AG09309 (cell line): ENCODE measurements at places on chromosomes 1 and 21.
A peak's percentile ranks its signal among the peaks of the same experiment; 100 is the strongest.

DNA sequence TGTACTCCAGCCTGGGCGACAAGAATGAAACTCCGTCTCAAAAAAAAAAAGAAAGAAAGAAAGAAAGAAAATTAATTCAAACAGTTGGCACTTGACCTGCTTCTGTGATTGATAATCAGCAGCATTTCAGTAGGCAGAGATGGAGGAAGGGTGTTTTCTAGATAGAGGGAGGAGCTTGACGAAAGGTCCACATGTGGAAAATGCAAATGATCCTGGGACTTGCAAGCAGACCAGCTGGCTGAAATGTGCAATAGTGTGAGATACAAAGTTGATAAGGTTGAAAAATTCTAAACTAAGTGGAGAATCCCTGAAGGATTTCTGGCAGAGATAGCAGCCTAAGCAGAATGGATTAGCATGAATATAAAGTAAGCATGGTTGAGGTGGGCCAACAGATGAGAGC, 4.2 kb downstream of the ELAPOR1 start:
- DNase-seq: no peak

GRCh38 chr1:10863886-10864285, 67.4 kb upstream of the CASZ1 start:
- DNase-seq: no peak

- no peak for DNase-seq
Measured at GRCh38 chr1:23809751-23810171, 9.2 kb upstream of the GALE start.

DNA sequence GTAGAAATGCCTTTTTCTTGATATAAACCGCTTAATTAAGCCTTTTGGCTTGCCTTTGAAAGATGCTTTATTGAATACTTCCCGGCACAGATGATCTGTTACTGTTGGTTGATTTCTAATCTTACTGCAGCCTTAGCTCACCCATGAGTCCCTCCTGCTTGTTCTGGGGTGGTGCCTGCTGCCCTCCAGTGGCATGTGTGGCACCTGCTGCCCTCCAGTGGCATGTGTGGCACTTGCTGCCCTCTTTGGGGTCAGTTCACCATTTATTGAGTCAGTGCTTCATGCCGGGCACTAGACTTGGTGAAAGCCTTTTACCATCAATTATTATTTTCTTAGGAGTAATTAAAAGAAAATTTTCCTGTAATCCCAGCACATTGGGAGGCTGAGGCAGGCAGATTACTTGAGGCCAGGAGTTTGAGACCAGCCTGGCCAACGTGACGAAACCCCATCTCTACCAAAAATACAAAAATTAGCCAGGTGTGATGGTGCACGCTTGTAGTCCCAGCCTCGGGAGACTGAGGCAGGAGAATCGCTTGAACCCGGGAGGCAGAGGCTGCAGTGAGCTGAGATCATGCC, 54.3 kb downstream of the ADARB1 start:
- DNase-seq: no peak

DNA sequence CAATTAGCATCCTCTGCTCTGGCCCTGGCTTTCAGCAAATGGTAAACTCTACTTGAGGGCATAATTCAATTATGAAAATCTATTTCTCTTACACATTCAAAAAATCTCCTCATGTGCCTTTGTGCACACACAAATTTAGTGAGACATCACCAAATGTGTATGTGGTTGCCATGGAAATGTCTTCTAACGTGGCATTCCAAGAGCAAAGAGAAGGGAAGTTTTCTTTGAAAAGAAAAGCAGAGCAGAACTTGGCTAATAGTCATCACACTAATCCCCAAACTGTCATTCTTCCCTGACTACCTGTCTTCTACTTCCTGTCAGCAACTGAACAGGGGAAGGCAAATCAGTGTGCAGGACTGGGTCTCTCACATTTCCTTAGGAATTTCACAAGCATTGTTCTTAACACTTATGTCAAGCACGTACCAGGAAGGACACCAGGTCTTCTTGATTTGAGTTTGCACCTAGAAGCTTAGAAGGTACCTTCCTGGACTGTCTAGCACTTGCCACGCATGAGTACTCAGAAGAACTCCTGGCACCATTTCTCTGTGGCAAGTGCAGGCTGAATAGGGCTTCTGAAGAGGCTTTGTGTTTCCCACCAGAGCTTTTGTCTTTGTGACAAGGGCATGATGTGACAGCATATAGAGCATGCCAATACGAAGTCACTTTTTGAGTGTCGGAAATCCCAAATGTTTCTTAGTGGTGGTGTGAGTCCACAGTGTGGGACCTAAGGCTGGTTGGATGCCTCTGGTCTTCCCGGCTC, 32.3 kb downstream of the MAN1C1 start:
- DNase-seq: no peak

DNA sequence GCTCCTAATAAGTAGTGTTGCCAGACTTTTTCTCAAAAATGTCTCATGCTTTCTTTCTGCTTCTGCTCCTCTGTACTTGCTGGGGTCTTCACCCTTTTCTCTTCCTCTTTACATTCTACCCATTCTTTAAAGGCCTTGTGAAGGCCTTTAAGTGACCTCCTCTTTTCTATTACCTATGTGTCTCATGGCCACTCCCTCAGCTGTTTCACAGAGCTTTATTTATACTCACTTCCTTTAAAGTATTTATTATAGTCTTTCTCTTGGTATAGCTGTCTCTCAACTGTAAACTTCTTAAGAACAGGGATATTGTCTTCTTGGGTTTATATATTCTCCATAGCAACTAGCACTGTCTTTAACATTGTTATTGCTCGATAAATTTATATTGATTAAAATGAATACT, 792 bp downstream of the GOLPH3L start:
- DNase-seq: no peak

DNA sequence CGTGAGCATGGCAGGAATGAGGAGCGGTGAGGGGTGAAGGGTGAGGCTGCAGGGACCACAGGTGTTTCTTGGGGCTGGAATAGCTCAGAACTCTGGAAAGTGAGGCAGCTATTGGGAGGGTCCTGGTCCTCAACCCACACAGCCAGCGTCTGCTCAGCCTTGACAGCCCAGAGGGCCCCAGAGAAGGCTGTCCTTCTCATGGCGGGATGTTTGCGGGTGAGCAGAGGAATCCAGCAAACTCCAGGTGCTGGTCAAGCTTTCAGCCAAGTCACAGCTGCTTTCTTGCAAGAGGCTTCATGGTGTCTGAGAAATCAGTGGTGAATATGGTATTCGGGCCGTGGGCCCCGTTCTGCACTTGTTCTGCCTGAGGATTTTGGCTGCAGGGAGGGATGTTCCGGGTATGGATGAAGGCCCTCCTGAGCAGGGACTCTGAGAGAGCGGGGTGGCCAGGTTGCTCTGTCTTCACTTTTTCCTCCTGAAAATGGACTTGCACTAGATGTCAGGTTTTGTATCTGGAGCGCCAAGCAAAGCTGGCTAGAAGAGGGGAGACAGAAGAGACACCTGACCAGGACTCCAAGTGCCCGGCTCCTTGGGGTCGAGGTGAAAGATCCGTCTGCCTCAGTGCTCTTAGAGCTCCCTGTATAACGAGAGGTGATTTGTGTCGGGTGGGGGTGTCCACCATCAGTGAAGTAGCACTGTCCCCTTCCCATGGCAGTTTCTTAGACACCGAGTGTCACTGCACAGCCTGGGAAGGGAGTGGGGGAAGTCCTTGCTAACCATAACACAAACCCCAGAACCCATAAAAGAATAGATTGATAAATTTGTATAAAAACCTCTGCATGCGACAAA, 139.9 kb downstream of the PEX14 start:
- no peak for DNase-seq

DNA sequence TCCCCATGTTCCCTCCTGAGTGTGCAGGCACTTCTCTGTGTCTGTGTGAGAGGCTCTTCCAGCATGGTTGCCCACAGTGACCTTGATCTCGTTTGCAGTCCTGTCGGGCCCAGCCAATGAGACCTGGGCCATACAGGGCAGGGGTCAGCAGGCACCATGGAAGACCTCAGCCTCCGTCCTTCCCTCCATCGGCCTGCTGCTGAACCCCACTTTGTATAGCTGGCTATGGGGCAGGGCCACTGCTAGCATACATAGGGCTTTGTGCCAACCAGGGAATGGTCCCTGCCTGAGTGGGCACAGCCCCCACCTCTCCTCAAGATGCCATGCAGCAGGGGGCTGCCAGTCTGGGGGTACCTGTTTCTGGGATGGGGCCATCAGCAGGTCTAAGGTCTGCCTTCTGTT, 3.8 kb downstream of the C1orf35 start:
- no peak for DNase-seq

DNA sequence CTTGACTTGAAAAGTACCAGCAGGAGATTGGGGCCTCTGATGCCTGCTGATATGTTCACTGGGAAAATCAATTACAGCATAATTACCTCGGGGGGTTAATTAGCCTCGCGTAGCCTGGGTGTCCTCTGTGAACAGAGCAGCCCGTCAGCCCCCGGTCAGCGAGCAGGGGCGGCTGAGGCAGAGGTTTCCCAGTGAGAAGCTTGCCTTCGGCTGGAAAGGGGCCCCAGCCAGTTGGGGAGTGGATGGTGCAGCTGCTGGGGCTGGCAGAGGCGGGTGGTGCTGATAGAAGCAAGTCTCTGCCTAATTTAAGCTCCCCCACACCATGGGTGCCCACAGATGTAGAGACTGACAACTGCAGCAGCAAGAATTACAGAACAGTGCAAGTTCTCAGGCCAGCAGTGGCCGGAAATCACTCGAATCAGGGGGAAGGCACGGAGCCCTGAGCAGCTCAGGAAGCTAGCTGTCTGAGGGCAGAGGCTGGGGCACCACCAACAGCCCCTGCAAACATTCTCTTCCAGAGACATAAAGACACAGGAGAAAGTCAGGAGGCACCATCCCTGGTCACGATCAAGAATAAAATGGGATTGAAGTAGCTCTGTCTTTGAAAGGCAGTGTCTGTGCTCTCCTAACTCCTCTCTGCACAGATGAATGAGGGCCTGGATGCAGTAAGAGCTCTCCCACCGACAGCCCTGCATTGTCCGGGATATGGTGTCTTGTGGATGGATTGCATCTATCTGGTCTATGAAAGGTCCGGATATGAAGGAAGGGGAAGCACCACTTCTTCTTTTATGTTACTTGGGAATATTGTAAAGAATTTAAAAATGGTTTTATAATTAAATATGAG, 166.5 kb upstream of the CD34 start:
- no peak for DNase-seq

GRCh38 chr1:2991753-2992495, 29.3 kb upstream of the ACTRT2 start:
- DNase-seq: no peak

DNA sequence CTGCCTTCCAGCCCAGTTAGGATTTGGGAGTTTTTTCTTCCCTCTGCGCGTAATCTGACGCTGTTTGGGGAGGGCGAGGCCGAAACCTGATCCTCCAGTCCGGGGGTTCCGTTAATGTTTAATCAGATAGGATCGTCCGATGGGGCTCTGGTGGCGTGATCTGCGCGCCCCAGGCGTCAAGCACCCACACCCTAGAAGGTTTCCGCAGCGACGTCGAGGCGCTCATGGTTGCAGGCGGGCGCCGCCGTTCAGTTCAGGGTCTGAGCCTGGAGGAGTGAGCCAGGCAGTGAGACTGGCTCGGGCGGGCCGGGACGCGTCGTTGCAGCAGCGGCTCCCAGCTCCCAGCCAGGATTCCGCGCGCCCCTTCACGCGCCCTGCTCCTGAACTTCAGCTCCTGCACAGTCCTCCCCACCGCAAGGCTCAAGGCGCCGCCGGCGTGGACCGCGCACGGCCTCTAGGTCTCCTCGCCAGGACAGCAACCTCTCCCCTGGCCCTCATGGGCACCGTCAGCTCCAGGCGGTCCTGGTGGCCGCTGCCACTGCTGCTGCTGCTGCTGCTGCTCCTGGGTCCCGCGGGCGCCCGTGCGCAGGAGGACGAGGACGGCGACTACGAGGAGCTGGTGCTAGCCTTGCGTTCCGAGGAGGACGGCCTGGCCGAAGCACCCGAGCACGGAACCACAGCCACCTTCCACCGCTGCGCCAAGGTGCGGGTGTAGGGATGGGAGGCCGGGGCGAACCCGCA, at the start of gene PCSK9:
PCSK9 (plus strand) TSS at position 207 of the 741 bp plus-strand sequence; CDS start at position 497, 290 bp downstream.
- DNase-seq: no peak

DNA sequence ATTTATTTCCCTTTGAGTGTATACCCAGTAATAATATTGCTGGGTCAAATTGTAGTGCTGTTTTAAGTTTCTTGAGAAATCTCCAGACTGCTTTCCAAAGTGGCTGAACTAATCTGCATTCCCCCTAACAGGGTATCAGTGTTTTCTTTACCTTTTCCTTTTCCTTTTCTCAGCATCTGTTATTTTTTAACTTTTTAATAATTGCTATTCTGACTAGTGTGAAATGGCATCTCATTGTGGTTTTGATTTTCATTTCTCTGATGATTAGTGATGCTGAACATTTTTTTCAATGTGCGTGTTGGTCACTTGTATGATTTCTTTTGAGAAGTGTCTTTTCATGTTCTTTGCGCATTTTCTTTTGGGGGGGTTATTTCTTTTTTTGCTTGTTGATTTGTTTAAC, 374.9 kb upstream of the BRINP3 start:
- no peak for DNase-seq

DNA sequence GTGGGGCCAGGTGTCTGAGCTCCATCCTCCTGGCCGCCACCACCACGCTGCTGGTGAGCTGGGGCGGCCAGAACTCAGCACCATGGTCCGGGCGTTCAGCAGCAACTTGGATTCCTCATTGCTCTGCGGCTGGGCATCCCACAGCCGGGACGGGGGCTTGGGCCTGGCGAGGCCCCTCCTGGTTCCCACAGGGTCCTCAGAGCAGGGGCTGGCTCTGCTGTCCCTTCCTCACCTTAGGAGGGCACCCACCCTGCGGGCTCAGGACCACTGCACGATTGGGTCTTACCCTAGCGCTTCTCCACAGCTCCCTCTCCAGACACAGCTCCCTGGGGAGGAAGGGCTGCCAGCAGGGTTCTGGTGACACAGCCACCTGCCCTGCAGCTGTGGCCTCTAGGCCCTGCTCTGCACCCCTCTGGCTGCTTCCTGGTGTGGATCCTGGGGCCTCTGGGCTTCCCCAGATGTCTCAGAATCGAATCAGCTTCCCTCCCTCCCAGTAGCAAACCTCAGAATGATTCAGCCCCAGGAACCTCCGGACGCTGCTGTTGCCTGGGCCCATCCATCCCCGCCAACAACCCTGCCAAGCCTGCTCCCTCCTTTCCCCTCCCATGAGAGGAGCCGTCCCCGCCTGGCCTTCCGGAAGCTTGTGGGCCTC, 25.0 kb downstream of the CRYAA start:
- DNase-seq: peak; percentile 32

GRCh38 chr21:16589006-16589898, 859.5 kb downstream of the USP25 start:
- DNase-seq: no peak

- no peak for DNase-seq
Measured at GRCh38 chr1:236159704-236160539, 17.6 kb downstream of the GPR137B start.
